ENCODE measurements at places on chromosomes 4 and X.

- no peak for DNase-seq
These were observed 112.0 kb downstream of the IRF2 start for GRCh38 chr4:184362396-184362795.

- peak; percentile 1 for DNase-seq
These were observed 142.9 kb upstream of the MBNL3 start for GRCh38 chrX:132631579-132632232.

- DNase-seq = no peak
These were observed 14.4 kb upstream of the TLR8 start for GRCh38 chrX:12891915-12892506.

- DNase-seq = no peak
These were observed 95.1 kb downstream of the CDS1 start for GRCh38 chr4:84677995-84678394.

- DNase-seq = no peak
These were observed 63.4 kb upstream of the TMEM164 start for GRCh38 chrX:109939498-109939897.

- DNase-seq = no peak
These were observed 71.1 kb downstream of the HADH start for GRCh38 chr4:108060686-108061321.

DNA sequence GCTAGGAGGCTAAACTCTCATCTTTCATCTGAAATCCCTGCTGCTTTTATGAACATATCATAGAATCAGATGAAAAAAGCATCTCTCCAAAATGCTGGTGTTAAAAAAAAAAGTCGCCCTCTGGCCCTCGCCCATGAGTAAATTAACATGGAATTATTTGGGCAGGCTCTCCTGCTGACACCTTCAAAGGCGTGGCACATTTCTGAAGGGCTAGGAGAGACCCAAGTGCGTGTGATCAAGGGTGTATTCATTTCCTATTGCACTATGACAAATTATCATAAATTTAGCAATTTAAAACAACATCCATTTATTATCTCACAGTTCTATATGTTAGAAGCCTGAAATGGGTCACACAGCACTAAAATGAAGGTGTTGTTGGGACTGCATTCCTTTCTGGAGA lies 5.1 kb downstream of the ANXA3 start:
- DNase-seq = no peak

DNA sequence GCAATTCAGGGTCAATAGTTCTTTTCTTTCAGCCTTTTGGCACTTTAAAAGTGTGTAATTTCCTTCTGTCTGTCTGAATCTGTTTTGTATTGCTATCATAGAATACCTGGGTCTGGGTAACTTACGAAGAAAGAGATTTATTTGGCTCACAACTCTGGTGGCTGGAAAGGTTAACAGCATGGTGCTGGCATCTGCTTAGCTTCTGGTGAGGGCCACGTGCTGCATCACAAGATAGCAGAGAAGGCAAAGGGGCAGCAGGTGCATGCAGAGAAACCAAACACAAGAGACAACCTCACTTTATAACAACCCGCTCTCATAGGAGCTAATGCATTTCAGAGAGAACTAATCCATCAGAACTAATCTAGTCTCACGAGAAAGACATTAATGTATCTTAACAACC lies 18.8 kb downstream of the RGN start:
- DNase-seq = no peak

- no peak for DNase-seq
These were observed 57.1 kb upstream of the GUCY1A1 start for GRCh38 chr4:155609455-155610059.

- peak; percentile 62 for DNase-seq
These were observed at the start of gene PROM1 for GRCh38 chr4:16083241-16084191. TSS of gene PROM1 (minus strand) at chr4:16084023. CDS start at chr4:16075906, 8,117 bp downstream.

GRCh38 chr4:166896254-166896653 lies 338.0 kb downstream of the SPOCK3 start:
- DNase-seq = no peak

DNA sequence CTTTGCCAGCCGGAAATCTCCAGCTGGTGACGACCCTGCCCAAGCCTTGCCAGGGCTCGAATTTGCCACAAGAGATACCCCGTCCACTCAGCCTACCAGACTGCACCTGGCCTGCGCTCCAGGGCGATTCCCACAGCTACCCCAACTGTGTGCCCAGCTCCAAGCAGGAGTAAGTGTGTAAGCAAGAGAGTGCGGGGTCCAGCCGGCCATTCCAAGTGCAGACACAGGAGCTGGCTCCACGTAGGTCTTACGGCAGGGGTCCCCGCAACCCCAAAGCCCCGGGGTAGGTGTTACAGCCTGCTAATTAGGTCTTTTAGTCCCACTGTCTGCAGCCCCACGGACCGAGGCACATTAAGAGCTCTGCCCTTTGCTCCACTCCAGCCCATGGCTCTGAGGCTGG lies 1305.2 kb downstream of the ARAP2 start:
- DNase-seq = no peak

DNA sequence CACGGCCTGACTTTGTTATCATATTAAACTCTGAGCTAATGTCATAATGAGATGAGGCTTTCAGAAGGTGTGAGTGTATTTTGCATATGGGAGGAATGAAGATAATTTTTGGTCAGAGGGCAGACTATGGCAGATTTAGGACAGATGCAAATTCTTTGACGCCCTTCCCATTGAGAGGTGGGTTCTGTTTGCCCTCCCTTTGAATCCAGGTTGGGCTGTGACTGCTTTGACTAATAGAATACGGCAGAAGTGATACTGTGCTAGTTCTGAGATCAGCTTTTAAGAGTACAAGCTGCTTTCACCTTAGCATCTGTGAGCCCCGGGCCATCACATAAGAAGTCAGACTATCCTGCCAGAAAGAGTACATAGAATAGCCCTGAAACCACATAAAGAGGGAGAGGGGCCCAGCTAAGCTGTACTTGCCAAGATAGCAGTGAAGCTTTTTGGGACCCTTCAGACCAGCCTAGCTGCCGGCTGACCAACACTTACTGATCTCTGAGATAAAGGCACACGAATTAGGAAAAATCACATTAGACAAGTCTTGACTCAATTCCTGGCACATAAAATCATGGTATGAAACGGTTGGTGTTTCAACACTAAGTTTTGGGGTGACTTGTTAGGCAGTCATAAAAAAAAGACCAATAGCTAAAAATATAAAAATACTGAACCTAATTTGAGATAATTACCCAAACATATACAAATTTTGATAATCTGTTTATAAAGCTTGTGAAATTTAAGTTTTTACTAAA lies 166.7 kb upstream of the SH3RF1 start:
- no peak for DNase-seq

DNA sequence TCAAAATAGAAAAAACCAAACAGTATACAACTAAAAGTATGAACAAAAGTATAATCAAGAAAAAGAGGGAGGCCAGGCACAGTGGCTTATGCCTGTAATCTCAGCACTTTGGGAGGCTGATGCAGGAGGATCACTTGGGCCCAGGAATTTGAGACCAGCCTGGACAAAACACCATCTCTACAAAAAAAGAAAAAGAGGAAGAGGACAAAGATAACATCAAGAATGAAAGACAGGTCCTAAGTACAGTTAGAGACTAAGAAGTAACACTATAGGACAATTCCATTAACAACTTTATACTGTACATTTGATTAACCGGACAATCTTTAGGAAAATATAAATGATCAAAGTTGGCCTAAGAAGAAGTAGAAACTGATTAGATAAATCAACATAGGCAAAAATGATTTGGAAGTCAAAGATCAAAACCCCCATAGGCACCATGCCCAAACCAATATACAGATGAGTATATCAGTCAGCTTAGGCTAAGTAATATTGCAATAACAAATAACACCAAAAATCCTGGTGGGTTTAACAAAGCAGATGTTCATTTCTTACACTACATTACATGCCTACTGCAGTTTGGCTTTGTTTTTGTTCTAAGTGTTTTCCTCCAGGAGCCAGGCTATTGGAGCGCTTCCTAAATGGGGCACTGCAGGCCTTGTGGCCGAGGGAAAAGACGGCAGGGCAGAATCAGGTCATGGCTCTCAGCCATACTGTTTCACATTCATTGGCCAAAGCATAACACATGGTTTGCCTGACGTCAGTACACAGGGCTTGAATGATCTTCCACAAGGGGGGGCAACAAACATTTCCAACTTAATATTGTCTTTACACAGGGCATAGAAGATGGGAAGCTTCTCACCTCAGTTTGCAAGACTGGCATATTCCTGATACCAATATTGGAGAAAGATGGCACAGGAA lies 42.2 kb upstream of the HGFAC start:
- DNase-seq = no peak

GRCh38 chr4:16329125-16329796 lies 103.0 kb upstream of the TAPT1 start:
- no peak for DNase-seq

DNA sequence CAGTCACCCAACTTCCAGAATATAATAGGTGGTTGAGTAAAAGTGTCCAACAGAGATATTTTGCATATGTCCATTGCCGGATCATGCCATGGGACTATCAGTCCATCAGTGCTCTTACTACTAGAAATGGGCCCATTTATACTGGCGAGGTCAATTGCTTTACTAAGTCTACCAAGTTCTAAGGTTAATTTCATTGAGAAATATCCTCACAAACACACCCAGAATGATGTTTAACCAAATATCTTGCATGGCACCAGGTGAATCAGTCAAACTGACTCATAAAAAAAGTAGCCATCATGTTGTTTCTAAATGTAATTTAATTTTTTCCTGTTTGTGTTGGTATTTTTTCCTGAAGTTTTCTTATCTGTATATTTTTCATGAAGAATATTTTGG lies 1217.0 kb downstream of the RAPGEF2 start:
- no peak for DNase-seq

DNA sequence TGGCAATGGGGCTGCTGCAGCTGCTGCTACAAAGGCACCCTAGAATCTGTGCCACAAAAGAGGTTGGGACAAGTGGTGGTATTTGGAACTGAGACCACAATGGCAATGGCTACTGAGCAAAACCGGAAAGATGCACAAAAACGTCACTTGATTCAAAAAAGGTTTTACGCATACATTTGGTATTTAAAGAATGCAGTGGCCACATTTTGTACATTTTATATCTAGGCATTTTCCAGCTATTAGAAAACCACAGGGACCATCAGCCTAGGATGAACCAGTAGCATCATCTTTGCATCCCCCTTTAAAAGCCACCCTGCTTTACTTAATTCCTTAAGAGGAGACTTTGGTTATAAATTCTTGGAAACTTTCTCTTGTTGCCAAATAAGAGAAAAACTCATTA lies 104.8 kb upstream of the CXCL13 start:
- no peak for DNase-seq

DNA sequence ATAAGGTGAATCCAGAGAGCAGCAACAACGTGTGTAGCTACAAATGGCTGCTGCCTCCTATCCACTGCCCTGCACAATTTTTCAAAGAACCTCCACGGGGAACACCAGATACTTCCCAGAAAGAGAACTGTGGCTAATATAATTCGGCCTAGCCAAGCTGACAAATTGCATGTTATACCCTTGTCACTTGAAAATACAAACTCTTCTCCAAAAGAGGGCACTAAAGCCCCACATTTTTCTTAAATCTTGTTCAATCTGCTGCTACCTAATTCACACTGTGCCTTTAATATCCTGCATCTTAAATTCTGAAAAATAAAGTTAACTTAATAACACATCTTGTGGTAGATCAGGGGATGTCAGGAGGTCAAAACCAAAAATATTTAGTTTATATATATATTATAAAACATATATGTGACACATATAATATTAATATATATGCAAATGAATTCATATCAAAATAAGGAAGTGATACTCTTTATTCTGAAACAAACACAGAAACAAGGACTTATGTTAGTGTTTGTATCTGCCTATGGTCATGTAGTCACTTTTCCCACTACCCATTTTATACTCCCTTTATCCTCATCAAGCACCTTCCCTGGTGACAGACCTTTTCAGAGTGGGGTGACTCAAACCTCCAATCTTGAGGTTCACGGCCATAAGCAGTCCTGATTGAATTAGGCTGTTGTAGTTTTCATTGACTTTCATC lies 24.1 kb downstream of the CT45A1 start:
- DNase-seq = no peak

GRCh38 chr4:146450524-146450923 lies 71.2 kb downstream of the SLC10A7 start:
- DNase-seq = no peak

GRCh38 chr4:73021634-73022033 lies 47.9 kb downstream of the COX18 start:
- DNase-seq = no peak

GRCh38 chr4:82969414-82969813 lies 41.2 kb downstream of the LIN54 start:
- DNase-seq = no peak

GRCh38 chrX:25108481-25108880 lies 92.7 kb upstream of the ARX start:
- no peak for DNase-seq

DNA sequence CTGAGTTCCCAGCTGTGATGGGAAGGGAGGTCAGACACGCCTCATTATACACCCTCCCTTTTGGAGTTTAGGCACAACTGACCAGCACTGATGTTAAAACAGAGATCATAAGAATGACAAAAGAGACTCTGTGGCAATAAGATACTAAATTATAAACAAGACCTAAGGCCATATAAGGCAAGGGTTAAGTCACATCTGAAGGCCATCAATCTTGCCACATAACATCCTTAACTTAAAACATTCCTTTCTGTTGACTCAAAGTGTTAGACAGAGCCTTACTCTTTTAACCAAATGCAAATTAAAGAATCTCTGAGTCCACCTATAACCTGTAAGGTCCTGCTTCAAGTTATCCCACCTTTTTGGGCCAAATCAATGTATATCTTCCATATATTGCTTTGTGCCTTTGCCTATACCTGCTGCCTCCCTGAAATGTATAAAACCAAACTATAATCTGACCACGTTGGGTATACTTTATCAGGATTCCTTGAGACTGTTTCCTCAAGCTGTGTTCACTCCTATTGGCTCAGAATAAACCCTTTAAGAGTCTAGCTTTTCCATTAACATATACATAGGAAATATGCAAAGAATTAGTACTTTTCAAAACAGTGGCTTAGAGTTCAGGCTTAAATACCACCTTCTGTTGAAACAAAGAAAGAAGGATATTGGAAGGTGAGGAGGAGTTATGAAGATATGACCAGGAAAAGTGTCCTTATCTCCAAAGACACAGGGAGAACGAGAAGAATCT lies 214.4 kb upstream of the PPP1R2C start:
- no peak for DNase-seq

DNA sequence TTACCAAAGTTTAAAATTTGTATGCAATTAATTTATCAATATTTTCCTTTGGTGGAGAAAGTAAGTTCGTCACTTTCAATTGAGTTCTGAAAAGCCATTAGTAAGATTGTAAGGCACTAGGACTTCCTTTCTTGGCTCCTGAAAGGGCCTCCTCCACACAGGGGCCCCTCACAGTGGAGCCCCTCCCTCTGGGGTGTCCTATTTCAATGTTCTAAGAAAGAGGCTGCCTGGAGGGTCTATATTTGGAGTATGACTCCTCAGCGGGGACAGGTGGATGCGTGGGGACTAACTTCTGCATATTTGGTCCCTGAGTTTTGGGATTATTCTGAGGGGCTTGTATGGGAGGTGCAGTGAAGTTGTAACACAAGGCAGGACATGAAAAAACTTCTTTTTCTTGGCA lies 1.6 kb upstream of the ARMCX4 start:
- no peak for DNase-seq

Measured in NCI-H774 (cell line).